ENCODE measurements at places on chromosomes 7 and 10. TPM values are rescaled to one million over a fixed set of nuclear protein-coding genes. Genes with fewer than 3 reads are reported as not detected.

GRCh38 chr10:104322416-104322782, 15.9 kb downstream of the ITPRIP start:
- no peak for DNase-seq

GRCh38 chr7:27032839-27033238, 63.0 kb downstream of the HOXA1 start:
- no peak for DNase-seq

The TMEM139 gene
- total RNA-seq = 47.8 TPM

The ITGA8 gene
- 2.4 TPM for total RNA-seq

GRCh38 chr7:69577221-69577620, 21.1 kb upstream of the AUTS2 start:
- DNase-seq = no peak

DNA sequence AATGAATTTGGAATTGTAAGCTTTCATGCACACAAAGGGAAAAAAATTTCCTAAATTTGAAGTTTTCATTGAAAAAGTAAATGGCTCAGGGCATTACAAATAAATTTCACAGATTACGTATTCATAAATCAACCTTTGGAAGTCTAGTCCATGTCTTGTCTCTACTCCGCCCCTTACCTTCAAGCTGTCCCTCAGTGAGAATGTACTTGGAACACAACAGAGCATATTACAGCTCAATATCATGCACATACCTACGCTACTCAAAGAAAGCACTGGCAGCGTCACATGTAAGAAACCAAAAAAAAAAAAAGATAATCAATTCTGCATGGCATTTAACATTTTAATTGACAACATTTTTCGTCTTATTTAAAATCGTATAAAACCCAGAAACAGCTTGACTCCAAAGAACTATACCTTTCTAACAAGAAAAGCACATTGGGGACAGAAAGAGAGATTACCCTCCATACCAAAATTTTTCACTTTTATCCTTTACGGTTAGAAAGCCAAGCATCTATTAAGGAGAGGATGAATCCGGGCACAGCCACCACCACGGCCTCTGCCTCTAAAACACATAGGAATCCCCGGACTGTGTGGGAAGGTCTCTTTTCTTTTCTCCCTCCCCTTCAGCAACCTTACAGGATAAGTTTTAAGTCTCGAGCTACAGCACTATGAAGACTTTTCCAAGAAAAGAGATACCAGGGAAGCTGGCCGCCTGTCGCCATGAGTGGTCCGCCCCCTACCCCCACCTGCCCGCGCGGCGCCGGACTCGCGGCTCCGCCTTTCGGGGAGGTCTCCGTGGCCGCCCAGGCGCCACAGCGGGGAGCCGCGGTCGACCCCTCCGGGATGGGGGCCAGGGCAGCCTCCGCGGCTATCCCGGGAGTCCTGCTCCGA, 1.1 kb downstream of the JMJD1C start:
- no peak for DNase-seq

DNA sequence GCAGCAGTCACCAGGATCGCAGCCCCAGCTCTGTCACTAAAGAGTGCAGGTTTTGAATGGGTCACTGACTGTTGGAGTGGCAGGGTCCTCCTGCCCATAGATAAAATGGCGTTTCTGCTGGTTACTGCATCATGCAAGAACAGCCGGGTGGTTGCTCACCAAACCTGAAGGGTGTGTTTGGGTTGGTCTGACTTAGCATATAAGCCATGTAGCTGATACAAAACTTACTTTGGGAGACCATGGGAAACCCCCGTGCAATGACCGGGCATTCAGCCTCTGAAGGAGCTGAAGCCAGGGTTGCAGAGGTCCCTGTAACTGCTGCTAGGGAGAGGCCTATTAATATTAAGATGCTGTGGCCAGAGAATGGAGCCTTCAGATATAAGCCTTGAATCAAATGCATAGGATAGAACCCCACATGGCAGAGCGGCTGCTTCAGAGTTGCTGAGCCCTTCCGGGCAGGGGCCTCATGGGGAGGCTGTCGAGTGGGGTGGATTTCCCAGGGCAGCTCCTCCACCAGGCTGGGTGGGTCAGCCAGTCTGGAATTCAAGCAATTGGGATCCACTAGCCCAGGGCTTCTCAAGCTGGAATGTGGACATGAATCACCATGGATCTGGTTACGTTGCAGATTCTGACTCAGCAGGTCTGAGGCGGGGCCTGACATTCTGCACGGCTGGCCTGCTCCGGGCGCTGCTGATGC, 70.9 kb upstream of the CTBP2 start:
- no peak for DNase-seq

The SH2D4B gene
- not detected for total RNA-seq

GRCh38 chr7:5211730-5212482, 21.9 kb downstream of the WIPI2 start:
- no peak for DNase-seq

DNA sequence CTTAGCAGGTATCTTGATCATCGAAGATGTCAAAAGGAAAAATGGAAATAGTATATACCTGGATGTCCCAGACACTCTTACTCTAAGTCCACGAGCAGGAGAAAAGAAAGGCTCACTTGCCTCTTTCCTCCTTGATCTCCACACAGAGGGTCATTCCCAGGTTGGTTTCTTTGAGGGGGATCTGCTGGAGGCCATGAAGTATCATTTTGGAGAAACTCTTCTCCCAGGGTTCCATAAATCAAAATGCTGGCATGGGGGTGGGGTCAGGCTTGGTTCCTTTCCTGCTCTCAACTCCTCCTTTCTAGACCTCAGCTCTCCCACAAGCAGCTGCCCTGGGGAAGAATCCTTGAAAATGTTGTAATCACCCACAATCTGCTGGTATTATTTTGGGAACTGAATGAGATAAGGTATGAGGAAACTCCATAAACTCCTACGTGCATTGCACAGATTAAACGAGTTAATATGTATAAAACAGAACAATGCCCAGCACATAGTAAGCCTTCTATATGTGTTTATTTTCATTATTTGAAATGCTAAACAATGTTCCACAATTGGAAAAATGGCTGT, 54.4 kb downstream of the PRKCQ start:
- no peak for DNase-seq

GRCh38 chr10:87960230-87960629, 96.8 kb downstream of the PTEN start:
- DNase-seq = no peak

The AKR1C2 gene
- 85.5 TPM for total RNA-seq

- peak; percentile 34 for DNase-seq
Measured at GRCh38 chr7:97851683-97852082, 20.5 kb downstream of the ASNS start.

DNA sequence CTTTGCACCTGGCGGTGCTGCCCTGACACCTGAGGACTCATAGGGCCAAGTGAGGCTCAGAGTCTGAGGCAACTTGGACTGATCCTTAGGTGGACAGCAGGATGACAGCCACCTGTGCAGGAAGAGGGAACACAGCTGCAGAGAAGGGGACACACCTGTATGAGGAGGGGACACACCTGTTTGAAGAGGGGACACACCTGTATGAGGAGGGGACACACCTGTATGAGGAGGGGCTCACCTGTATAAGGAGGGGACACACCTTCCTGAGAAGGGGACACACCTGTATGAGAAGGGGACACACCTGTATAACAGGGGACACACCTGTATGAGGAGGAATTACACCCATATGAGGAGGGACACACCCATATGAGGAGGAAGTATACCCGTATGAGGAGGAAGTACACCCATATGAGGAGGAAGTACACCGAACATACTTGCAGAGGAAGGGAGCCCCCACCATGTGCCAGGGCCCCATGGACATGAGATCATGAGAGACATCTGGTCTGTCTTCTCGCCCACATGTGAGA, 285.9 kb downstream of the ADARB2 start:
- DNase-seq = no peak

DNA sequence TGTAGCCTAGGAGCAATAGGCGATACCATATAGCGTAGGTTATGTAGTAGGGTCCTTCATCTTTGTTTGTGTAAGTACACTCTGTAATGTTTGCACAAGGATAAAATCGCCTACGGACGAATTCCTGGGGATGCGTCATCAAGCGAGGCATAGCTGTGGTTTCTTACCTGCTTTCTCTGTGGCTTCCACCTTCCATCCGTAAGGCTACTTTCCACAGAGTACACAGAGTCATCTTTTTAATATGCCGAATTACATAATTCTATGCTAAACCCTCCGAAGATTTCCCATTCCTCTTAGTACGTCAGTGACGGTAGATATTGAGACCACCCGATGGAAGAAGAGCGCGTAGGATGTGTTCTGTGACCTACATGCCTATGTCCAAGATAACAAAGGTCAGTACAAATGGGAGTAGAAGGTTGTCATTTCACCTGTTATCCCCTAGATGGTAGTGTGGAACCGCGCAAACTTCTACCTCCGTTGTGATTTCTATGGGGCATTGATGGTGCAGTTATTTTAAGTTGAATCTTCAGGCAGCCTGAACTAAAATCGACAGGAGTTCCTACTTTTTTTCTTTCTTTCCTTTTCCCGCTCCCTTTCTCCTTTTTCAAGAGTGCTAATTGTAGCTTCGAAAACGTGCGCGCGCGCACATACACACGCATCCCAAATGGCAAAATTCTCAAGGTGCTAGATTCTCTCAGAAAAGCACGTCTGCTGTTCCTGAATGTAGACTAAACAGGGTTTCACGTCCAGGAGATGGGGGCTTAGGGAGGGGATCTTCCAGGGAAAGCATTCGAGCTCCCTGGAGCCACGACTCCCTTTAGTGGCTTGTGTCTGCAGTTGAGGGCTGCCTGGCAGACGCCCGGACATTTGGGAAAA, 111.7 kb upstream of the MBL2 start:
- peak; percentile 48 for DNase-seq

The SCART1 gene
- 3.6 TPM for total RNA-seq

DNA sequence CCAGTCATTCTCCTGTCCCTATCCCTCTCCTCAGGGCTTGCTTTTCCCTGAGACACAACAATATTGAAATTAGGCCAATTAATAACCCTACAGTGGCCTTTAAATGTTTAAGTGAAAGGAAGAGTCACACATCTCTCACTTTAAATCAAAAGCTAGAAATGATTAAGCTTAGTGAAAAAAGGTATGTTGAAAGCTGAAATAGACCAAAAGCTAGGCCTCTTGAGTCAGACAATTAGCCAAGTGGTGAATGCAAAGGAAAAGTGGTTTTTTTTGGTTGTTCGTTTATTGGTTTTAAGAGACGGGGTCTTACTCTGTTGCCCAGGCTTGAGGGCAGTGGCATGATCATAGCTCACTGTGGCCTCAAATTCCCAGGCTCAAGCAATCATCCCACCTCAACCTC, 9.7 kb upstream of the ATAD1 start:
- DNase-seq = no peak

DNA sequence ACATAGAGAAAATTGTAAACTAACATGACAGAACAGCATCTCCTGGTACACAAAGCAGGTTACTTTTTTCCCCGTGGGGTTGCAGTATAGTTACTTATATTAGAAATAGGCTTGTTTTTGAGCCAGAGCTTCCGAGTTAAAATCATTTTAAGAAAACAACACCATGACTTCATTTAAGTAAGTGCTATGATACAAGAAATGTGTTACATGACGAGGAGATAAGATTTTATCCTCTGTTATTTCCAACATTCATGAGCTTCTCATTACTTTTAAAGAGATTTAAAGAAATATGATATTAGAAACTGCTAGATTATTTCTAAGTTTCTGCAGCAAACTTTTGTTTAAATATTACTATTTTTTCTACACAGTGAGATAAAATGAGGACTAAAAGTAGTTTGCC, 968.7 kb downstream of the GATA3 start:
- DNase-seq = no peak

The CRTAC1 gene
- total RNA-seq = 1.6 TPM

GRCh38 chr10:43390759-43391158, 18.2 kb downstream of the HNRNPF start:
- no peak for DNase-seq

- DNase-seq = peak; percentile 21
Measured at GRCh38 chr10:2839081-2839725, 228.1 kb upstream of the PFKP start.

DNA sequence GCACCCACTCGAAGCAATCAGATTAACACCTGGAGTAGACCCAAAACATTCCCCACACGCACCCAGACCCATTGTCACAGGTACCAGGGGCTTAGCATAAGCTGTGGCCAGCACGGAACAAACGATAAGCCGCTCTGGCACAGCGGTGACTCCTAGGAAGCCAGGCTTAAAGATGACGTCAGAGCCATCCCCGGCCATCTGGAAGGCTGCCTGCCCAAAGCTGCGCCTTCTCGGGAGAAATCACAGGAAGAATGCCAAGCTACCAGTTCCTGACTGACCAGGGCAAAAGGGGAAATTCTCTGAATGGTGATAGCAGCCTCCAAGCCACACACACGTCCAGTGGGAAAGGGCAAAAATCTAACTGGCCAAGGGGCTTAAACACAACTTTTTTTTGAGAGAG, 13.0 kb upstream of the WIPI2 start:
- DNase-seq = peak; percentile 62

- DNase-seq = no peak
Measured at GRCh38 chr10:116706281-116706680, 36.1 kb downstream of the HSPA12A start.
